Skin of body (tissue), 3 donors: ENCODE measurements at places on chromosomes 1 and 21. TPM values are rescaled to one million over a fixed set of nuclear protein-coding genes. Genes with fewer than 3 reads are reported as not detected.

PLCH2 gene
- 15.3 TPM for total RNA-seq

INKA2 gene
- 5.9 TPM for total RNA-seq

- no peak for DNase-seq
Observed at GRCh38 chr1:209688746-209689234, 13.6 kb downstream of the G0S2 start.

DNA sequence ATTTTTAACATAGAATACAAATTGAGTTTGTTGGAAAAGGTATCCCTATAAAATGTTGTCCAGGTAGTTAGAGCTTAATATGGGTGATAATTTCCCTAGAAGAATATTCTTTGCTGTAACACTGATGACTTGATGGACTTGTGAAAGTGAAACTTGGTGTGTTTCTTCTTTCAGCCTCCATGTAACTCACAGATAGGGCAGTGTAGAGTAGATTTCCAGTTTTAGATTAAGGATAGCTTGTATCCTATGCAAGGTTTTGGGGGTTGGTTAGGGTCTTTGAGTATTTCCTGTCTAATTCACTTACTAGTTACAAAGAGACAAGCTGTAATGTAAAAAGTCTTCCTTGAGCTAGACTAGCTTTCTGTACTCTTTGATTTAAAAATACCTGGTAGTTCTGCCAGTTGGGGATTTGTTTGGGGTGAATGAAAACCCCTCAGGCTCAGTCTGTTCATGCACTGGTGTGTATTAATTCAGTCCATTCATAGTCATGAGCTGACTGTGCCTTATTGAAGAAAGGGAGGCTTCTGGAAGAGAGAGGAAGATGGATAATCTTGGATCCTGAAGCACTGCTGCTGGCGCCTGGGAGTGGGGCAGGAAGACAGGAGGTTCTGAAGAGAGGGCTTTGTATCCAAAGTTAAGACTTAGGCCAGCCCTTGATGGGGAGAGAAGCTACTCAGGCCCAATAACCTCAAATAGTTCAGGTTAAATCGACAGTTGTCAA lies 83.6 kb downstream of the CAMTA1 start:
- no peak for DNase-seq

GRCh38 chr1:205563927-205564441 lies 59.5 kb downstream of the CDK18 start:
- DNase-seq: no peak

DNA sequence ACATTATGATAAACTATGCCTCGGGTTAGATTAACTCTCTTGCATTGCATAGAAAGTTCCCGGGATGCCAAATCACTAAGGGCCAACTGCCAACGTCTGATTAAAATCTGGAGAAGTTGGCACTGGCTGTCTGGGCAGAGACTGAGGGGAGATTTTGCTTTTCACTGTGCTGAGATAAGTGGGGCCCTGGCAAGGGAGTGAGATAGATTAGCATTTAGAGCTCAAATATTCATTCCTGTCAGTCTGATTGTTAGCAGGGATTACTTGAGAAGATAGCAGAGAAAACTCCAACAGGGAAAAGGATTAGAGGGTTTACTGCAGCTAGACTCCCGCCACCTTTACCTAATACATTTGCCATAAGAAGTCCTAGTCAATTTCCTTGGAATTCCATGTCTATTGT lies 714.1 kb upstream of the CHRM3 start:
- DNase-seq: no peak

DNA sequence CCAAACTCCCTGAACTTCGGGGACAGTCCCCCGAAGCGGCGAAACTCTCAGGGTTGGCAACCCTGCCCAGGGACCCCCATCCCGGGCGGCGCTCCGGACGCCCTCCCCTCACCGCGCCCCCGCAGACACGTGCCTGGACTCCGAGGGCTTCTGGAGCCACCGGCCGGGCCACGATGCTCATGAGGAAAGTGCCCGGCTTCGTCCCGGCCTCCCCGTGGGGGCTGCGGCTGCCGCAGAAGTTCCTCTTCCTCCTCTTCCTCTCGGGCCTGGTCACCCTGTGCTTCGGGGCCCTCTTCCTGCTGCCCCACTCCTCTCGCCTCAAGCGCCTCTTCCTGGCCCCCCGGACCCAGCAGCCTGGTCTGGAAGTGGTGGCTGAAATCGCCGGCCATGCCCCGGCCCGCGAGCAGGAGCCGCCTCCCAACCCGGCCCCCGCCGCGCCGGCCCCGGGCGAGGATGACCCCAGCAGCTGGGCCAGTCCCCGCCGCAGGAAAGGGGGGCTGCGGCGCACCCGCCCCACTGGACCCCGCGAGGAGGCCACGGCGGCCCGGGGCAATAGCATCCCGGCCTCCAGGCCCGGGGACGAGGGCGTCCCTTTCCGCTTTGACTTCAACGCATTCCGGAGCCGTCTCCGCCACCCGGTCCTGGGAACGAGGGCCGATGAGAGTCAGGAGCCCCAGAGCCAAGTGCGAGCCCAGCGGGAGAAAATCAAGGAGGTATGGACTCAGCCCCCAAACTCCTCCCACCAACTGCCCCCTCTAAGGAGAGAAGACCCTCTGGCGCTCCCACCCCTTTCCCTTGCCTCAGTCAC lies 1.2 kb downstream of the MAN1C1 start:
- no peak for DNase-seq

EPRS1 gene
- 92.4 TPM for total RNA-seq

NEK2 gene
- total RNA-seq: 8.9 TPM

GRCh38 chr1:46427541-46427940 lies 33.4 kb downstream of the FAAH start:
- no peak for DNase-seq

FAM3B gene
- 0.20 TPM for total RNA-seq
